ENCODE measurements at places on chromosomes 16 and 17.
A peak's percentile ranks its signal among the peaks of the same experiment; 100 is the strongest.

DNA sequence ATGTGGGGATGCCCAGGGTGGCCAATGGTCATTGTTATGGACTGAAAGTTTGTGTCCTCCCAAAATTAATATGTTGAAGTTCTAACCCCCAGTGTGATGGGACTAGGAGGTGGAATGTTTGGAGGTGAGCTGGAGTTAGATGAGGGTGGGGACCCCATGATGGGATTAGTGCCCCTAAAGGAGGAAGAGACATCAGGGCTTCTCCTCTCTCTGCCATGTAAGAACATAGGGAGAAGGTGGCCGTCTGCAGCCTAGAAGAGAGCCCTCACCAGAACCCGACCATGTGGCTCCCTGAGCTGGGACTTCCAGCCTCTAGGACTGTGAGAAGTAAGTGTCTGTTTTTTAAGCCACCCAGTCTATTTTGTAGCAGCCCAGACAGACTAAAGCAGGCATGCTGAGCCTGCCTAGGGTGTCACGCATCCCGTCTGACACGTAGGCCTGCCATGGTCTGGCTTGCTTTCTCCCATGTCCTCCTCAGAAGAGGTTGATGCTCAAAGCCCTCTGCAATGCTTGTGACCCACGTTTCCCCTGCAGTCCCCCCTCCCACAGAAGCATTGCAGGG, 4.0 kb upstream of the PRPSAP1 start:
- no peak for DNase-seq

DNA sequence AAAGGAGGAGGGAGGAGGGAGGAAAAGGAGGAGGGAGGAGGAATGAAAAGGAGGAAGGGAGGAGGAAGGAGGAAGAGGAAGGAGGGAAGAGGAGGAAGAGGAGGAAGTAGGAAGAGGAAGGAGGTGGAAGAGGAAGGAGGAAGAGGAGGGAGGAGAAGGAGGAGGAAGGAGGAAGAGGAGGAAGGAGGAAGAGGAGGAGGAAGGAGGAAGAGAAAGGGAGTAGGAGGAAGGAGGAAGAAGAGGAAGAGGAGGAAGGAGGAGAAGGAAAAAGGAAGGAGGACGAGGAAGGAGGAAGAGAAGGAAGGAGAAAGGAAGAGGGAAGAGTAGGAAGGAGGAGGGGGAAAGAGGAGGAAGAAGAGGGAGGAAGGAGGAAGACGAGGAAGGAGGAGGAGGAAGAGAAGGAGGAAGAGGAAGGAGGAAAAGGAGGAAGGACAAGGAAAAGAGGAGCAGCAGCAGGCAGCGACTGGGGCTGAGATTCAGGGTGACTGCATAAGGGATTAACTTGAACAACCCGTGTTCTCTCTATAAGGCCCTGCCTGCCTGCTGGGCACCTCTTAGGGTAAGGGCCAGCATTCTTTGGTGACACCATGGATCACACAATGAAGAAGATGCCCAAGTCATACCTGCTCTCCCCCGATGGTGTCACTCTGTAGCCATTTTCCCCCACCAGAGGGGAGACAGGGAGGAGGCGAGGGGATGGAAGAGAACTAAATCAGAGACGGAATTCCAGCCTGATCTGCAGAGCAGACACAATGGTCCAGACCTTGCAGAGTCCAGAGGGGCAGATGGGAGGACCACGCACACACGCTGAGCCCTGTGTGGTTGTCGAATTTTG, 1.4 kb upstream of the IL34 start:
- no peak for DNase-seq

DNA sequence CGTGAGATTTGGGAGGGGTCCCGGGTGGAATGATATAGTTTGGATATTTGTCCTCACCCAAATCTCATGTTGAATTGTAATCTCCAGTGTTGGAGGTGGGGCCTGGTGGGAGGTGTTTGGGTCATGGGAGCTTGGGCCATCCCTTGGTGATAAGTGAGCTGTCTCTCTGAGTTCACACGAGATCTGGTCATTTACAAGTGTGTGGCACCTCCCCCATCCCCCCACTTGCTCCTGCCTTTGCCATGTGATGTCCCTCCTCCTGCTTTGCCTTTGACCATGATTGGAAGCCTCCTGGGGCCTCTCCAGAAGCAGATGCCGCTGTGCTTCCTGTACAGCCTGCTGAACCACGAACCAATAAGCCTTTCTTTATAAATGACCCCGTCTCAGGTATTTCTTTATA, 21.3 kb upstream of the BAIAP2 start:
- no peak for DNase-seq

DNA sequence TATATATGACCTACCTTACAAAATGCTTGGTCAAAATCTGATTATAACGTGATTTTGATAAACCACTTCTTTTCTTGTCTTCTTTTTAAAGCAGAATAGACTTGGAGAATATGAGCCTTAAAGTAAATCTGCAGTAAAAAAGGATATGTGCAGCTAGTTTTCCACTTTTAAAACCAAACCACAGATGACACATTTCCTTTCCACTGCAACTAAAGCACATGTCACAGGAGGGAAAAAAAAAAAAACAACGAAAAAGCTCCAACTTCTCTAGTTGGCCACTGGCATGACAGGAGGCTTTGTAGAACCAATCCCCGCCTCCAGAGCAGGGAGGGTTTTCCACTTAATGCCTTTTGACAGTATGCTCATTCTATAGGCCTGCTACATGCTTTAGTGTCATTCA, at the start of gene EVI2A:
Gene EVI2A (minus strand): TSS at position 142 of the 400 bp plus-strand sequence. CDS start 2,609 bp downstream, outside the sequence.
- DNase-seq, result peak; percentile 30

- no peak for DNase-seq
These were observed 18.8 kb downstream of the CLUAP1 start for GRCh38 chr16:3519581-3519980.

DNA sequence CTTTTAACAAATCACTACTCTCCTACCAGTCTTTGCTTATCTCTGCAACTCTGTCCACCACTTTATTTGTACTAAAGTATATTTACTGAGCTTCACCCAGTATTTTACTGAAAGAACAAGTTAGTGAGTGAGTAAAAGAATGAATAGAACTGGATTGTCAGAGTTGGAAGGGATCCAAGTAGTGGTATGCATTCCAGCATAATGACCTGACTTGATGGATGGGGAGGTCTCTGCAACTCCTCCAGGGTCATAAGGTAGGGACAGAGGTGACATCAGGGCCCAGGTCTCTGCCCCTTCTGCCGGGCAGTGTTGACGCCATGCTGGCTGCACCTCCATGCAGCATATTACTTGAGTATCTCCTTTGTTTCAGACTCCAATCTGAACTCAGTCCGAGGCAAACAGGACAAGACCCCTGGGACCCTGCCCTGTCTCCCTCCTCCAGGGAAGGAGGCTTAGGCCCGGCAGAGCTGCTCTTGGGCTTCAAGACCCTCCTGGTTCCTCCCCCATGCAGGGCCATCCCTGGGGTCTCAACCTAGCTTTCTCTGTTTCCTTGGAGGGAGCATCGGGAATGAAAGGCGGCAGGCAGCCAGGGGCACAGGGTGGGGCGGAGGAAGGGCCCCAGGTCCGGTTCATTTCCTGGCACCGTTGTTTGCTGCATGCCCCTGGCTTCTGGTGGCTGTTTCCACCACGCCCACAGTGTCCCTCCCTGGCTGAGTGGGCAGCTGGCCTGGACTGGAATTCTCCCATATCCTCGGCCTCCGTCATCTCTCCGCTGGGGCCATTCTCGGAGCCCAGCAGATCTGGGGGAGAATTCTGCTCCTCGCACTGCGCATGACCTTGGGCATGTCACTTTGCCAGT, 12.4 kb upstream of the ITGA3 start:
- DNase-seq, result no peak

GRCh38 chr16:64416216-64417005, 705.5 kb downstream of the CDH11 start:
- DNase-seq, result no peak

- DNase-seq, result no peak
These were observed 64.9 kb upstream of the PMFBP1 start for GRCh38 chr16:72236866-72237265.

GRCh38 chr16:68444056-68444657, 4.2 kb downstream of the SMPD3 start:
- DNase-seq, result no peak

GRCh38 chr17:622356-622755, 92.3 kb downstream of the VPS53 start:
- no peak for DNase-seq

DNA sequence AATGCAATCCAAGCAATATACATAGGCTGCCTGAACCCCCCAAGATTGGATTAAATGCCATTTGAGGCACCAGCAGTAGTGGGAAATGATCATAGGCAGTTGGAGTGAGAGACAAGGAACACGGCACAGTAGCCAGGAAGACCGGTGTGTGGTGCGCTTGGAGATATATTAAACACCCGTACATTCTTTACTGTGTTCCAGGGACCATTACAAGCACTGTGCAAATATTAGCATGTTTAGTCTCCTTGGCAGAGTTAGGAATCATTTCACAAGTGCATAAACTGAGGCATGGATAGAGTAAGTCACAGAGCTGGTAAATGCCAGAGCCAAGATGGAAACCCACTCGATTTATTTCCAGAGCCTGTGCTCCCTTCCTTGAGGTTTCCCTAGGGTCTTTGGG, 31.1 kb upstream of the TNRC6A start:
- no peak for DNase-seq

DNA sequence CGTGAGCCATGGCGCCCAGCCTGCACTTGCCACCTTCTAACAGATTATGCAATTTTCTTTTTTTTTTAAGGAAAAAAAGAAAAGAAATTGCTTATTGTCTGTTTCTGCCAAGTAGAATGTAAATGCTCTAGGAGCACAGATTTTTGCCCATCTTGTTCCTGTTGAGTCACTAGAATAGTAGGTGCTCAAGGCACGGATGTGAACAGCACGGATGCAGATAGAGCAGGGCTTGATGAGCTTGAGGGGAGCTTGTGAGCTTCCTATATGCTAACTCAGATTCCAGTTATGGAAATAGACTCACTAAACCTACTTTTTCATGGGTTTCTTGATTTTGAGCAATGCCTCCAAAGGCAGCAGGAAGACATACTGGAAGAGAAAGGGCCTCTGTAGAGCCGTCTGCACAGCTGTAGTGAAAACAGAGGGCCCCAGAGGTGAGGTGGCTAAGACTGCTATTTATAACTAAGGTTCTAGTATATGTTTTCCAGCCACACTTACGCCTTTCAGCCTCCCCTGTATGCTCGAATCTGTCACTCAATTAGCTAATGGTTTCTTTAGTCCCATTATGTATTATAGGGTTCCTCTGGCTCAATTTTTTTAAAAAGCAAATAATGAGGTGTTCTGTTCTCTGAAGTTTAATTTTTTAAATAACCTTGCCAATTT, 72.8 kb downstream of the WWP2 start:
- no peak for DNase-seq

DNA sequence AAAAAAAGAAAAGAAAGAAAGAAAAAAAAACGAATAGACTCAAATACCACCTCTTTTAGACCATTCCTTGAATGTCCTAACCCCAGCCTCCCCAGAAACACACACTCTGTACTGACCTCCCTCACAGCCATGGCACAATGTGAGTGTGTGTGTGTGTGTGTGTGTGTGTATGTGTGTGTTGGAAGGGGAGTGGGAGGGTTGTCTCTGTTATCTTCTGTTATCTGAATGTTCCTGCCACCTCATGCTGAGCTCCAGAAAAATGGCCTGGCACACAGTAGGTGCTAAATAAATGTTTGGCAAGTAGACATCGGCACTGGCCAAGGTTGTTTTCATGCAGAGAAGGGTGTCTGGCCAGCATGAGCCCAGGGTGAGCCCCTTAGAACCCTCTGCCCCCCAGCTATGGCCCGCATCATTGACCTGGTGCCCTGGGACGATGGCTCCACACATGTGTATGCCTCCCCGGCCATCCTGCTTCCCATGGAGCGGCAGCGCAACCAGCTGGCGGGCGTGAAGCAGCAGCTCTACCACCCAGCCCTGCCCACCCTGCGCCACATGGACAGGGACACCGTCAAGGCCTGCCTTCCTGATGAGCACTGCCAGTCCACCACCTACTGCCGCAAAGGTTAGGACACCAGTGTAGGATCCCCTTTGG, 6.6 kb upstream of the CNGB1 start:
- DNase-seq, result no peak

- no peak for DNase-seq
These were observed 837 bp downstream of the DOC2B start for GRCh38 chr17:180381-181244.

- no peak for DNase-seq
These were observed 39.9 kb upstream of the GFOD2 start for GRCh38 chr16:67758966-67759365.

GRCh38 chr17:47701608-47702007, 7.6 kb downstream of the TBKBP1 start:
- DNase-seq, result no peak

DNA sequence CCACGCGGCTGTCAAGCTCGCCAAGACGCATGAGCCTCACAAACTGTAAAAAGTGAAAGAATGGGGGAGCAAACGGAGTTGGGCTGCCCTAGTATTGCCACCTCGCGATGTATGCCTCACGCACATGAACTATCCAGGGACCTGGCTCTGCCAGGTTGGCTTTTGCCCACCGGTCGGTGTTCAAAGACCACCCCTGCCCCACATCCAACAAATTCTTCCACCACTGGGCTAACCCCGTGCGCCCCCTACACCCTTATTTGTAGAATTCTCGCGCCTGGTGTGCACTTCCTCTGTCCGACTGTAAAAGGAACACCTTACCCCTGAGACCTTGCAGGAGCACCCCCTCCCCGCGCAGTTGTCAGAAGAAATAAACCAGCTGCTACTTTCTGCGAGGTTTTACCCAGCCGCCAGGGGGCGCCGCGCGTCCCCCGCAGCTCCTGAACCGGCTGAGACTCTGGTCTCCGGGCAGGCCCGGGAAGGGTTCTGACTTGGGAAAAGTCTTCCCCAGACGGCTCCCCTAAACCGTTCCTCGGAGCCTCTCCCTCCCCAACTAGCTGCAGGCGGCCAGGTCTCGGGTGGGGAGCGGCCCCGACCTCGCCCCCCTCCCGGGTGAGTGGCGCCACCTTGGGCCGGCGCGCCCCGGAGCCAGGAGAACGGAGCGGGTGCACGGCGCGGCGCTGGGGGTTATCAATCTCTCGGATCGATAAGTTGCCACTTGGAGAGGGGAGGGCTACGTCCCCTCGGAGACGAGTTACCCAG, 1.7 kb upstream of the ZNF423 start:
- DNase-seq, result peak; percentile 34

DNA sequence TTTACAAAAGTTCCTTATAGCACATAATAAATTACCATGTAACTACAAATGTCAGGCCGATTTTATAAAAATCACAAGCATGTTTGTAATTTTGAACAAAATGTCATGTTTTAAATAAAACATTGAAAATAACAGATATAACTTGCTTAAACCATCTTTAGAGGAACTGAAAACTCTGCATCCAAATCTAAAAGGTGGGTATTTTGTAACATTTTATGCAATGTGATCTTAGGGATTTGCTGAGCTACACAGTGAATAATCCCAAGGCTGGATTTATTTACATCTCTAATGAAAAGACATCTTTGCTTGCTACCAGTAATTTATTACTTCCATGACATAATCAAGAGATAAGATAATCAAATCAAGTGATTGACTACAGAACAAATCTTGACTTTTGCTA, 47.5 kb downstream of the N4BP1 start:
- no peak for DNase-seq

DNA sequence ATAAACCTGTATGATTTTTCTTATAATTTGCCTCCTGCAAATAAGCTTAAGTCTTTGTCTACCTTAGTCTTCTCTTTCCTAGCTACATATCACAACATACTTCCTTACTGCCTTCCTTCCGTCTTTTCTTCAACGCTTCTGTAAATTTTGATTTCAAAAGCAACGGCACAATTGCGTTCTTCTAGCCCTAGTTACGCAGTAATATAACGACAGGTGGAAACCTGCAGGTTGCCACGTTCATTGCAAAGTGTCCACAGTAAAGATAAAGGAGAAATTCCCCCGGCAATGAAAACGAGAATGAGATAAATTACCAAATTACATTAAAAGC, 546 bp upstream of the PSMD7 start:
- no peak for DNase-seq

All from stimulated activated CD4-positive, alpha-beta T cell treated with anti-CD3 and anti-CD28 coated beads, Interleukin-1b, Interleukin-23, amount 100 ng/mL, for 4 hours (primary cell).